ENCODE measurements at places on chromosomes 3 and 15. TPM values are rescaled to one million over a fixed set of nuclear protein-coding genes. Genes with fewer than 3 reads are reported as not detected.

Gene ROPN1
- total RNA-seq = not detected

Gene MAP6D1
- 3.3 TPM for total RNA-seq

Gene STT3B
- total RNA-seq = 106 TPM

Gene PDCD10
- total RNA-seq = 93.3 TPM

Gene SH2D7
- total RNA-seq = not detected

Gene GOLGA8G
- total RNA-seq = not detected

Gene EPHA3
- total RNA-seq = 0.04 TPM

Gene GPR62
- total RNA-seq = not detected

Gene DGKG
- 0.04 TPM for total RNA-seq

Gene SLC9A9
- 3.0 TPM for total RNA-seq

Gene SLC12A1
- total RNA-seq = not detected

Gene CADM2
- 0.14 TPM for total RNA-seq

Gene DPPA4
- total RNA-seq = not detected

Gene KNG1
- total RNA-seq = not detected

Measured in kidney epithelial cell (primary cell).